CD4-positive, alpha-beta T cell treated with Interleukin-6 for 4 hours (primary cell): ENCODE measurements at places on chromosomes 11 and 22.

DNA sequence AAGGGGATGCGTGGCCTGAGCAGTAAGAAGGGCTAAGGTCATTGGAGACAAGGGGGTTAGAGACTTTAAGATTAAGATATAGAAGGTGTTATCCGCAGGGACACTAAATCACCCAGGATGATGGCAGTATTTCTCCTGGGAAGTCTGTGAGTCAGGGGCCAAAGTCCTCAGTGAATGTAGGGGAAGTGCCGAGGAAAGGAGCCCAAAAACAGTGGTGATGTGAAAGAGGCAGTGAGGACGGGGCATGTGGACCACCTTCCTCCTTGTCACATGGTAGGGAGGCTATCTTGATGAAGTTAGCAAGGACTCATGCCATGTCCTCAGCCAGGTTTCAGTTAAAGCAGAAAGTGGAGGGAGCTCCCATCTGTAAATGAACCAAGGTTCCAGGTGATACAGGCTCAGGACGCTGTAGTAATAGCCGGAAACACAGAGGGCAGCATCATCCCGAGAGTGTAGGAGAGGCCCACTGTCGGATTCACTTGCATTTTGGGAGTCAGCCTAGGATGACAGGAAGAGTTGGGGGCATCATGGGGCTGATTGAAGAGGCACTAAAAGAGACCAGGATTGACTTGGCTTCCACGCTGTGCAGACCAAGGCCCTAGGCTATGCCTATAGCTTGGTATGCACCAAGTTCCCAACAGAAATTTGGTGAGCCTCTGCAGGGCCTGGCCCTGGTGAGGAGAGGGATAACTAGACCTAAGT lies 33.5 kb downstream of the WEE1 start:
- no peak for DNase-seq

DNA sequence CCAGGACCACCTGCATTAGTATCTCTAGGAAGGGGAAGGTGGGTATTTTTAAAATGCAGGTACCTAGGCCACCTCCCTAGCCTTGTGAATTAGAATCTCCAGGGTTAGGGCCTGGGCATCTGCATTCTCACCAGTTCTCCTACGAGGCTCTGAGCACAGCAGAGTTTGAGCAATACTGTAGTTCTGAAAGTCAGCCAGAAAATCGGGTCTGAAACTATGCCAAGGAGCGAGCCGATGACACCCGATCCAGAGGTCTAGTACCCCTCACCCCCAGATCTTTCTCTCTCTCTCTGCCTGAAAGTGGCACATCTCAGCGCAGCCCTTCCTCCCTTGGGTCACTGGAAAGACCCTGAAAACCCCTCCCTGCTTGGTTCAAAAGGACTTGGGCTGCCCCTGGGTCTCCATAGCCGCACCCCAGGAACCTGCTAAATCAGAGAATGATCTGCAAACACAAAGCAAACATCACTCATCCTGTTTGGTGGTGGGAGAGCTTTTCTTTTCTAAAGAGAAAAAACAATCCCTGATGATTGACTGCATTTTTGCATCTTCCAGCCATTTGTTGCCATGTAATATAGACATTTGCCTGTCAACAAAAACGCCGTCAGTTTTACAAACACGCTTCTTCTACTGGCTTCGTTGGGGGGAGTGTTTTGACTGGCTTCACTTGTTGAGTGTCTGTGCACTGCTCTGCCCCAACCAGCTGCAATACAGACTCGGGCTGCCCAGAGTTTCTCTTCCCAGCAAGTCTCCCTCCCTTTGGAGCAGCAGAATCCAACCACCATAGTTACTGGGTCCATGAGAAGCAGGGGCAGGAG lies 229.9 kb downstream of the MN1 start:
- no peak for DNase-seq

DNA sequence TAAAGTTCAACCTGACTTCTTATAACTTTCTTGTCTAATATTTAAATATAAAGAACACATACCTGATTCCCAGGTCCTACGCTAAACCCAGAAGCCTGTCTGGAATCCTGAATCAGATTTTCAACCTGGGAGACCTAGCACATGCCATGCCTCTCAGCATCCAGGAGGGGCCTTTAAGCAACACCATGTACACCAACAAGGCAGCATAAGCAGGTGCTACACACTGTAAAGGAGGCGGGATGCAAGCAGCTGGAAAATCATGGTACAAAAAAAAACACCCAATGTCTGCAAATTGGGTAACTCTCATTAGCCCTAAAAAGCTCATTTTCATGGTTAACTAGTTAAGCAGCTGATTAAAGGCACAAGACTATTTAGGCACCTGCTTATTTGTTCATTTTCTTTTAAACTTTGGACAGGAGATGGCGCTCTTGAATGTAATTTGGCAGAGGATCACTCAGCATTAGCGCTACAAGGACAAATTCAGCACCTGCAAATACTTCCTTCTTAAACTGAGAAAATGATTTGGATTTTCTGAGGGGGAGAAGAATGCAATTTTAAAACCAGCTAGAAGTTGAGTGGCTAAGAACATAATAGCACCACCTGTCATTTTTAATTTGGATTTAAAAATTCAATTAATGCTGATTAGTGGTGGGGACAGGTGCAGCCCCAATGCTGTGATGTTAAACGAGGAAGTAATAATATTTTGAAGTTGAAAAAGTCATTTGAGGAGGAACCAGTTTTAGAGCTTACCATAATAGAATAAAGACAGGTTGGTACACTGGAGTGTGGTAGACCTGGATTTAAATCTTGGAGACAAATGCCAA lies 104.0 kb downstream of the FAR1 start:
- peak; percentile 37 for DNase-seq

DNA sequence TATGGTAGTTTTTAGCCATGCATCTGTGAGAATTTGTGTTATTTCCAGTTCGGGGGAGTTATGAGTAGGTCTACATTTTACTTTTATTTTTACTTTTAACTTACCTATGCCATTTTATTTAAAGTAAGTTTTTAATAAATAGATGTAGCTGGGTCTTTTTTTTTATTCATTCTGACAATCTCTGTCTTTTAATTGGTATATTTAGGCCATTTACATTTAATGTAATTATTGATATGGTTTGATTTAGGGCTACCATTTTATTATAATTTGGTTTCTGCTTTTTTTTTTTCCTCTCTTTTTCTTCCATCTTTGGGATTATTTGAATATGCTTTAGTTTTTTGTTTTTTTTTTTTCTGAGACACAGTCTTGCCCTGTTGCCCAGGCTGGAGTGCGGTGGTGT lies 1.9 kb downstream of the SWAP70 start:
- no peak for DNase-seq

DNA sequence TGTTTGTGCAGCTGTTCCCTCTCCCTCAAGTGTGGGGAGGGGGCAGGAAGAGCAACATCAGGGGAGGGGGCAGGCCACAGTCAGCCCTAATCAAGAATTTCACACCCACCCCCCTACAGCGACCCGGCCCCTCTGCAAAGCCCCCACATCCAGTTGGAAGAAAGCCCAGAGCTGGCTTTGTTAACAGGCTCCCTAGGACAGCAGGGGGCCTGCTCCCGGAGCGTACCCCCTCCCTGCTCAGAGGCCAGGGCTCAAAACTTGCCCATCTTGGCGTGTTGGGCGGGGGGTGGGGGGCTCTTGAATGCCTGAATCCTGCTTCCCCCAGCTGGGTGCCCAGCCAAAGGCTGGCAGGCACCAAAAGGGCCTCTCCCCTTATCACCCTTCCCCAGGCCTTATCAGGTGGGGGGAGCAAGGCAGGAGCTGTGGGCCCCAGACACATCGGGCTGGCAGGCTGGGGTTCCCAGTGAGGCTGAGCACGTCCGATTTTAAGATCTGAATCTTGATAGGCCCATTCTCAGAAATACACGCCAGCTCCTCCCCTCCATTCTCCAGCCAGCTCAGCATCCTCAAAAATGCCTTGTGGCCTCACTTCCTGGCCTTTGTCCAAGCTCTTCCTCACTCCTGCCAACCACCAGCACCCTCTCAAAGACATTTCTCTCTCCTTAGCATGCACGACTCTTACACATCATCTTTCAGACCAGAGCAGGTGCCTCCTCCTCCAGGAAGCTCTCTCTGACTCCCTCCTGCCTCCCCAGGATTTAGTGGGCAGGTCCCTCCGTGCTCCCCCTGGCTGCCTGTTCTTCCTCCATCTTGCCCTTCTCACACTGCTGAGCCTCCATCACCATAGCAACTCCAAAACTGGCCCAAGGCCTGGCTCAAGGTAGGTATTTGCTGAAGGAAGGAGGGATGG lies 384.8 kb downstream of the MN1 start:
- no peak for DNase-seq

DNA sequence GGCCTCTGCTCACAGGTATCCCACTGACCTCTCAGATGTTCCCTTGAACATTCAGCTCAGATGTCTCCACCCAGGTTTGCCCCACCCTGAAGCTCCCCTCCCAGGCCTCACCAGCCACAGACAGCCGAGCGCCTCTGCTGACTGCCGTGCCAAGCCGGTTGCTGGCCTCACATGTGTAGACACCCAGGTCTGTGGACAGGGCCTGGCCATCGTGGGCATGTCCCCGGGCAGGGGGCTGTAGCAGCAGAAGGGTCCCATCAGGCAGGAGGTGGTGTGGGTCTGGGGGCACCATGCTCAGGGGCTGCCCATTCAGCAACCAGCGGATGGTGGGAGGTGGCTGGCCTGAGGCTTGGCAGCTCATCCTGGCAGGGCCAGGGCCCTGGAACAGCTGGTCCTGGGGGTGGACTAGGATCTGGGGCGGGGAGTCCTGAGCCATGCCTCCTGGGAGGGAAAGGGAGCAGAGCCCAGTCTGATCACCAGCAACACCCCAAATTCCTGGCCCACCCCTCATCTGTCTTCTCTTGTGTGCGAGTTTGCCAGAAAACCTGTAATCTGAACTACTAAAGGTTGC lies 759 bp downstream of the ROBO4 start:
- DNase-seq = no peak

DNA sequence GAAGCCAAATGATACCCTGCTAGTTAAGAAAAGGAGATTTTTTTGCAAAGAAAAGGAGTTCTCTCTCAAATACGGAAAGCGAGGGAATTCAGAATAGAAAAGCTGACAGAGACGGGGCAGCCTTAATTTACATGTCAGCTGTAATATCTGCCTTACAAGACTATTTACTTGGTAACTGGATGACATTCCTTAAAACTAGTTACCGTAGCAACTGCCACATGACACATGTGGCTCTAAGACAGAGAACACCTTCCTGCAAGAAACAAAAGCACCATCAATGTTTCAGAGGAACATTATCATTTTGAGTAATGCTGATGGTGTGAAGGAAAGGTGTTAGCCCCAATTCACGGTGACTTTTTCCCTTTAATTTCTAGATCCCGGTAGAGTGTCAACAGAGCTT lies 222.1 kb downstream of the LRRC4C start:
- DNase-seq = no peak

GRCh38 chr22:20203552-20204201 lies 52.8 kb upstream of the CCDC188 start:
- no peak for DNase-seq

DNA sequence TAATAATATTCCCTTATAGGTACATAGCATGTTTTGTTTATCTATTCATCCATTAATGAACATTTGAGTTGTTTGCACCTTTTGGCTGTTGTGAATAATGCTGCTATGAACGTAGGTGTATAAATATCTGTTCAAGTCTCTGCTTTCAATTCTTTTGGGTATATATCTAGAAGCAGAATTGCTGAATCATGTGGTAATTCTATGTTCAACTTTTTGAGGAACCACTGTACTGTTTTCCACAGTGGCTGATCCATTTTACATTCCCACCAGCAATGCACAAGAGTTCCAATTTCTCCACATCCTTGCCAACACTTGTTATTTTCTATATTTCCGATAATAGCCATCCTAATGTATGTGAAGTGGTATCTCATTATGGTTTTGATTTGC lies 51.2 kb upstream of the CWF19L2 start:
- no peak for DNase-seq

GRCh38 chr11:64684357-64684756 lies 38.6 kb downstream of the NRXN2 start:
- no peak for DNase-seq

GRCh38 chr11:30453705-30454104 lies 130.8 kb downstream of the ARL14EP start:
- no peak for DNase-seq
